ENCODE measurements at places on chromosomes 2 and 18.

- H3K4me3 ChIP-seq: no peak overlapping the region
- peak overlapping the region; percentile 5 for H3K27ac ChIP-seq
- no peaks in the 10 kb centered on the region for H3K27me3 ChIP-seq
- H3K4me1 ChIP-seq: peaks cover 24% of the 10 kb centered on the region
Measured at GRCh38 chr2:105895990-105896764, 151.5 kb downstream of the NCK2 start.

DNA sequence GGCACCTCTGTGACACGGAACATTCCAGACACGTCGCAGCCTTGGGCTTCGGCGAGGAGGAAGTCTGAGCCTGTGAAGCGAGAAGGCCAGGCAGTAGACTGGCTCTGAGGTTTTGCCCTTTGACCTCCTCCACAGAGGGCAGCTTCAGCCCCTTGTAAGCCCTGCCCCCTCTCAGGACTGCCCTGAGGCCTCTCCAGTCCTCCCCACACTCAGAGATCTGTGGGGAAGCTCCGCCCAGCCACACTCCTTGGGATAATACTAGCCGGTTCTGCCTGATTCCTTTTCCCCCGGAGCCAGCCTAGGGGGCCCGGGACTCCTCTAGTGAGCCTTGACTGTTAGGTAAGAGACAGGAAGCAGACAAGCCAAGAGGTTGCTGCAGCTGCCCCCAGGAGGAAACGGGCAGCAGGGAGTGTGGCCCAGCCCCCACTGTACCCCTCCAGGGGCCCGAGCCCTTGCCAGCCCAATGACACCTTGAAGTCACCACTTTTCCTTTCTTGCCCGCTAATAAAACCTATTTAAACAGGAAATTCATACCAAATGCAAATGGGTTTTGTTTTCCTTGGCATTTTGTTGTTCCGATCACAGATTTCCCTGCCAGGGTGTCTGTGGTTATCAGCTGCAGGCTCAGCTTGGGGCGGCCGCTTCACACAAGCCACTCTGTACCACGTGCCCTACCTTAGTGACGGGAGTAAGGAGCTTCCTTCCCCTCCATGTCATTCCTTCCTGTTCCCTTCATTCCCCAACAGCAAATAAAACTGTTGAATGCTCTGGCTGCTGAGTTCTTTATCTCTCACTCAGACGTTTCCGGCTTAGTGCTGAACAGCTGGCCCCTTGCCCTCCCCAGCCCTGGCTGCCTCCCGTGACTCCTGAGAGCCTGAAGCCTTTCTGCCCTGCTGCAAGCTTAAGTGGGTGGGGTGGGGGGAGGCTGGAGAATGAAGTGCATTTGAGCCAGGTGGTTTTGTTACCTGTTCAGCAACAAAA is 124.7 kb downstream of the CABLES1 start:
- H3K4me1 ChIP-seq: peaks cover 32% of the 10 kb centered on the region
- no peaks in the 10 kb centered on the region for H3K36me3 ChIP-seq
- H3K4me3 ChIP-seq: peak overlapping the region; percentile 15
- peak overlapping the region; percentile 23 for H3K27ac ChIP-seq
- peaks cover 12% of the 10 kb centered on the region for H3K27me3 ChIP-seq
- no peak for DNase-seq

DNA sequence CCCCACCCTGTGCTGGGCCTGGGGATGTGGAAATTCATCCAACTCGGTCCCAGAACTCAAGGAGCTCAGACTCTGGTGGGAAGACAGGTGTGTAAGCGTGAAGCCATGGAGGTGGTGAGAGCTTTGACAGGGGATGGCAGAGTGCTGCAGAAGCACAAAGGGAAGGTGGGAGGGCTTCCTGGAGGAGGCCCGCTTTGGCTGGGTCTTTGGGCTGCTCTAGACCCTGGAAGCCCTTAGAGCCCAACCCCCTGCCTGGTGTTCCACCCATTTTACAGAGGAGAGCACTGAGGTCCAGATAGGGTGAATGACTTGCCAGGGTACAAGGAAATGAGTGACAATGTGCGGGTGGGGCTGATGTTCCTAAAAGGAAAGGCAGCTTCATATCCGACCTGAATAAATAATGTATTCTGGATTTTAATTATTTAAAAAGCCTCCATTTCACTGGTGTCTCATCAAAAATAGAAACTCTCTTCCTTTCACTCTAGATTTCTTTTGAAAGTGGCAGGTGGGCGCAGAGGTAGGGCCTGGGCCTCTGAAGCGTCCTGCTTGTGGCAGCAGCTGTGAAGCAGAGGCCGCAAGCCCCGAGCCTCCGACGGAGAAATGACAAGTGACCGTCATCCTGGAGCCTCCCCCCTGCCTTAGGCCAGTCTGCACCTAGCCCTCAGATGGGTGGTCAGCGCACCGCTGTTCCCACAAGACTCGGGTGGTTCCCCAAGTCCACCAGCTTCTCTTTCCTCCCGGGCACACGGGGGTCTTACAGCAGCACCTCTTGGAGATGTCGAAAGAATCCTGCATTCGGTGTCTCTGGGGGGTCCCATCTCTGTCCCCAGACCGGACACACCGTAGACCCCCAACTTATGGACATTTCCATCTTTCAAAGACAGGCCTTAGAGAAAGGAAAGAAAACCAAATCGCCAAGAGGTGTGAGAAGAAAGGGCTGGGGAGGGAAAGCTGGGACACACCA is 71.0 kb upstream of the TAF1B start:
- H3K4me1 ChIP-seq: peaks cover 24% of the 10 kb centered on the region
- no peaks in the 10 kb centered on the region for H3K27me3 ChIP-seq
- DNase-seq: no peak
- no peak overlapping the region for H3K27ac ChIP-seq
- H3K36me3 ChIP-seq: no peaks in the 10 kb centered on the region

- no peaks in the 10 kb centered on the region for H3K27me3 ChIP-seq
- DNase-seq: no peak
- peaks cover 15% of the 10 kb centered on the region for H3K4me1 ChIP-seq
- H3K4me3 ChIP-seq: peak overlapping the region; percentile 70
- H3K36me3 ChIP-seq: no peaks in the 10 kb centered on the region
- peak overlapping the region; percentile 78 for H3K27ac ChIP-seq
Measured at GRCh38 chr2:160491911-160492371, 1.7 kb downstream of the RBMS1 start.

DNA sequence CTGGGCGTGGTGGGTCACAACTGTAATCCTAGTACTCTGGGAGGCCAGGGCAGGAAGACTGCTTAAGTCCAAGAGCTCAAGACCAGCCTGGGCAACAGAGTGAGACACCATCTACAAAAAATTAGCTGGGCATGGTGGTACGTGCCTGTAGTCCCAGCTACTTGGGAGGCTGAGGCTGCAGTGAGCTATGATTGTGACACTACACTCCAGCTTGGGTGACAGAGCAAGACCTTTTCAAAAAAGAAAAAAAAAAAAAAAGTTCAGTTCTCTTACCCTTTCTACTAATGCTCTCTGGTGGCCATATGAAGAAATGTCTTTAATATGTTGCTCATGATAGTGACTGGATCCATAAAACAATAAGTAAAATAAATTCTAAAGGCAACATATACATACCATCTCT is 14.9 kb downstream of the TYW5 start:
- no peaks in the 10 kb centered on the region for H3K27me3 ChIP-seq
- no peaks in the 10 kb centered on the region for H3K4me1 ChIP-seq
- H3K4me3 ChIP-seq: no peak overlapping the region
- no peak for DNase-seq
- peaks cover 6% of the 10 kb centered on the region for H3K36me3 ChIP-seq

- no peaks in the 10 kb centered on the region for H3K27me3 ChIP-seq
- no peak overlapping the region for H3K27ac ChIP-seq
- no peaks in the 10 kb centered on the region for H3K36me3 ChIP-seq
- H3K4me3 ChIP-seq: no peak overlapping the region
Measured at GRCh38 chr2:215002500-215002899, 135.9 kb downstream of the ABCA12 start.

GRCh38 chr2:135844301-135844895 is 7.4 kb upstream of the LCT start:
- no peak overlapping the region for H3K27ac ChIP-seq
- no peak for DNase-seq
- H3K27me3 ChIP-seq: no peaks in the 10 kb centered on the region
- no peaks in the 10 kb centered on the region for H3K36me3 ChIP-seq
- H3K4me1 ChIP-seq: peaks cover 2% of the 10 kb centered on the region
- no peak overlapping the region for H3K4me3 ChIP-seq

GRCh38 chr18:11760498-11761167 is 71.6 kb downstream of the GNAL start:
- H3K27me3 ChIP-seq: no peaks in the 10 kb centered on the region
- DNase-seq: no peak
- H3K4me3 ChIP-seq: no peak overlapping the region
- H3K4me1 ChIP-seq: no peaks in the 10 kb centered on the region
- H3K27ac ChIP-seq: no peak overlapping the region
- no peaks in the 10 kb centered on the region for H3K36me3 ChIP-seq

DNA sequence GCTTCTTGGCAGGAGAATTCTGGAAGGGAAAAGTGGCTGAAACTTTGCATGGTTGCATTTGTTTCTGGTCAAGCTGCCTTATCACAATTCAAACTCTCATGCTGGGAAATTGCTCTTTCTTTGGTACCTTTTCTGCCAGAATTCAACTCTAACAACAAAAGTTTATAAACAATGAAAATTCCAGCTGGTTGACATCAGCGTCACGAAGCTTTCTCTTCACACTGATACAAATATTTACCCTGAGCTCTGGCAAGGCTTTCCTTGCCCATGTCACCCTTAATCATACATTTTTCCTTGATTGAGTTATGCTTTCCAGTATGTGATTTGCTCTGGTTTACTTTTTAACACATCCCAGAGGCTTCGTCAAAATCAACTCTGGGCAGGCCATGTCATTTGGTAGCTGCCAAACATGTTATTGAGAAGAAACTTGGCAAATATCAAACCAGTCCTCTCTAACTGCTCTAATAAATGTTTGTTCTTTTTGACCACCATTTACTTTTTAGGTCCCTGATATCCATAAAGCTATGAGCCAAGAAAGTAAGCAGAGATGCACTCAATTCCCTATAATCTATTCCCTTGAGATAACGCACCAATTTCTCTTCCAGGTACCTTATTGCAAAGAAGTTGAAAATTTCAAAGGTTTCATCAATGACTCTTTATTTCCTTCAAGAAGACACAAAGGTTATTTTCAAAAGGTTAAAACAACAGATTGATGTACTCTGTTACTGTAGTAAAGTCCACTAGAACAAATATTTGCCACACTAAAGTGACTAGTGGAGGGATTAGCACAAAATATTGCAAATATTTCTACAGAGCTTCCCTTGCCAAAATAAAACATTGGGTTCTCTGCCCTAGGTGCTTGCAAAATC is 1241.1 kb upstream of the ZEB2 start:
- DNase-seq: no peak
- no peaks in the 10 kb centered on the region for H3K4me1 ChIP-seq
- no peaks in the 10 kb centered on the region for H3K27me3 ChIP-seq
- no peak overlapping the region for H3K4me3 ChIP-seq
- H3K27ac ChIP-seq: no peak overlapping the region

DNA sequence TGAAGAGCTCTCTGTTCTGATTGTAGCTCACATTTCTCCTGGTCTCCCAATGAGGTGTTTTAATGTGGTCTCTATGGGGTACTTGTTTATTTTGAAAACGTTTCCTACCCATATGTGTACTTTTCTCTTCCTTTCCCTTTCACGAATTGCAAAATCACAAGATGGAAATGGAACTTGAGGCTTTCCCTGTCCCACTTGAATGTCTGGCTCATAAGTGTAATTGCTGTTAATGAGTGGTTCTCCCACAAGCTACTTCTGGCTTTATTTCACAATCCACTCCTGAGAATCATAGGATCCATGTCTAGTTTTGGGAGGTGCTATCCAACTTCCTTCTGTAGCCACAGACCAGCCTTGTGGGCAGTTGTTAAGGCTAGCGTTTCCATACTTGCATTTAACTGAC is 81.1 kb upstream of the CAVIN2 start:
- no peak overlapping the region for H3K27ac ChIP-seq
- H3K36me3 ChIP-seq: no peaks in the 10 kb centered on the region
- no peak overlapping the region for H3K4me3 ChIP-seq
- DNase-seq: no peak

- H3K36me3 ChIP-seq: no peaks in the 10 kb centered on the region
- no peak for DNase-seq
- H3K4me3 ChIP-seq: no peak overlapping the region
- no peaks in the 10 kb centered on the region for H3K4me1 ChIP-seq
Measured at GRCh38 chr2:231203087-231203486, 4.7 kb downstream of the ARMC9 start.

DNA sequence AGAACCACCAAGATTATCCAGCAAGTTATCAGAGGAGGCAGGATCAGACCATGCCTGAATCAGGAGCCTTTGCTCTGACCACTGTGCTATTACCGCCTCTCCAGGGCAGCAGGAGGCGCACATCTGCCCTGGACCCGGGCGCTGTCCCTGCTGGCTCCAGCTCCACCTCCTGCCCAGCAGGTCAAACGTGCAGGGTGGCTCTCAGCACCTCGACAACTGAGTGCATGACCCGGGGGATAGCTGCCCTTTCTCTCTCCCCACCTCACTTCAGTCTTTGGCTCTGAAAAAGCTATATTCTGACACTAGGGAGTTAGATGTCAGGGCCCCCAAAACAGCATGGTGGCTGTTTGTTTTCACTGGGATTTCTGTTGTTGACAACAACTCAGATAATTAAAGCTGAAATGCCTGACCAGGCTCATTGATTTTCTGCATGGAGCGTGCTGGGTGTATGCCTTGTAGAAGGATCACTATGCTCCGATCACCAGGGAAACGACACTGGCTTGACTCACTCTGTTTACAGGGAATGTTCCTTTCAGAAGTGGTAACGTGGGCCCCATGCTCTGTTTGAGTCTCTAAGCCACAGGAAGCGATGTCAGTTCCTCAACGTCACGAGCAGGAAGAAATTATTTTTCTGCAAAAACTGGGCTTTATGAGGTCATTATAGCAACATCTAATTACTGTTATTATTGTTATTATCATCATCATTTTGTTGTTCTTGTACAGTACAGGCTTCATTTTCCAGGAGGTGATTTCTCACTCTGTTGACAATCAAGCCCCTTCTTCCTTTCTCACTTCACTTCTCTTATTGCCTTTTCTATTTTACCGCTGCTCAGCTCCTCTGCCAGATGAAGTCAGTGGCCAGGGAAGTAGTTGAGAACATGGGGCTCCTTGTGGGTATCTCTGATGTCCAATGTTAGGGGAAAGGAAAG is 125.6 kb downstream of the PLB1 start:
- peak overlapping the region; percentile 99 for H3K27ac ChIP-seq
- H3K4me3 ChIP-seq: peak overlapping the region; percentile 32
- H3K36me3 ChIP-seq: no peaks in the 10 kb centered on the region
- peaks cover 63% of the 10 kb centered on the region for H3K4me1 ChIP-seq
- H3K27me3 ChIP-seq: no peaks in the 10 kb centered on the region
- peak; percentile 82 for DNase-seq

Measured in T-cell (primary cell).